Stimulated activated CD4-positive, alpha-beta T cell treated with anti-CD3 and anti-CD28 coated beads, Interleukin-4, amount 100 ng/mL, for 1 hour (primary cell): ENCODE measurements at places on chromosomes 5 and 9.

DNA sequence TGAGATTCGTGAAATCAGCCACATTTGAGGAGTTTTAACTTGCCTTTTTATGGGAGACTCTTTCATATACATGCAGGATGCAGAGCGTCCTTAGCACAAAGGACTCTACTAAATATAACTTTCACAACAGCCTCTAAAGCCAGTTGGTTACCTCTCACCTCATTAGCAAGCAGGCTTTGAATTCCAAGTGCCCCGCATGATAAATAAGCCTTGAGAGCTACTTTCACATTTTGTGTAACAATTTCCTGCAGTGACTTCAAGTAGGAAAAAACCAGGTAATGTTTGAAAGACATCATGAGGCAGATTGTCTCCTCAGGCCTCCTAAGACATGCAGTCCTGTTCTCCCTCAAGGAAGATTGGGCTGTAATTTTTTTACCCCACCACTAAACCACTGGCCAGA, 50.5 kb downstream of the RALGPS1 start:
- no peak for DNase-seq

DNA sequence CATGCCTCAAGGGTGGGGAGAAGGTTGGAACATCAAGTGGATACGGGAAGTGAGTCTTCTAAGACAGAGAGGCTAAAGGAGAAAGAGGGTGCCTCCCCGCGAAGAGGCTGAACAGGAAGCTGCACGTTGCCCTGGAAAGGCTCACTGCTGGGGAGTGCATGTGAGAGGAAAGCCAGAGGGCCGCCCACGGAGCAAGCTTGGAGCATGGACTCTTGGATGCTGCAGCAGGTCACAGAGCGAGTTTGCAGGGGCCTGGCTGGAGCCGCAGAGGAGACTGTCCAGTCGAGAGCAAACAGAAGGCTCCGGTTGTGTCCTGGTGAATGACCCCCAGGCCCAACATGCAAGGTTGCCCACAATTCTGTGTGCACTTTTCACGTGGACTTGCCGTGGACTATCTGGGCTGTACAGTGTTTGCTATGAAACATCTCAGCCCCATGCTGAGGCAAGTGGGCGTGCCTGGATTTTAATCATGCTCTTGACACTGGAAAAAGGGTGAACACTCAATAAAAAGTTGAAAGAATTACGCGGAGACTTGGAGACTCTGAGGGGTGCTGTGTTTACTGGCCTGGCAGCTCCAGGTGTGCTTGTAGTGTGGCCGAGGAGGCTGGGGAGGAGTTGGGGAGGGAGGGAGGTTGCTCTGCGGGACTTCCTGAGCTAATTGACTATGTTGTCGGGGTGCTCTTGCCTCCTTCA, 54.5 kb upstream of the GARNL3 start:
- no peak for DNase-seq

GRCh38 chr5:137453483-137454080, 45.5 kb downstream of the SPOCK1 start:
- DNase-seq = no peak

DNA sequence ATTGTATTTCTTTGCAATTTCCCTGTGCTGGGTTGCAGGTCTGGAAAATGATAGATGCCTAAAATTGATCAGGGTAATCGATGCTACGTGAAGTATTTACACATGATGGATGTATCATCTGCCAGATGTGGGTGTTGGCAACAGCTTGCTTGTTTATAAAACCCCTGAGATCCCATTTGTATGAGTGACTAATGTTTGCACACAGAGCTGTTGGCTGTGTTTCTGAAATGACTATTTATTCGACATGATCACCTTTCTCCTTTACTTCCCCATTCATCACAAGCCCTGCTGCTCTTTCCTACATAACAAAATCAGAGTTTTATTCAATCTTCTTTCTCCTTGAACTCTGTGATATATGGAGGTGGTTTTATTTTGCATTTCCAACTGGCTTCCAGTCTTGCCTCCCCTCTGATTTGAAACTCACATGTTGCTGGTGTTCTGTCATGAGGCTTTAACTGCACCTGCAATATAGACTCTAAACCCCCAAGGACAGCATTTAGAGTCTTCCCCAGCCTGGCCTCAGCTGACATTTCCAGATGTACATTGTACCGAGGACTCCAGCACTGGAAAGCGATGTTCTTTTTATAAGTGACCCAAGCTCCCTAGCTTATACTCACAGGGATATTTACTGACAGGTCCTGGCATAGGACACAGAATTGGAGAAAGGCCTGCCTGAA, 50.7 kb upstream of the SHB start:
- DNase-seq = no peak

DNA sequence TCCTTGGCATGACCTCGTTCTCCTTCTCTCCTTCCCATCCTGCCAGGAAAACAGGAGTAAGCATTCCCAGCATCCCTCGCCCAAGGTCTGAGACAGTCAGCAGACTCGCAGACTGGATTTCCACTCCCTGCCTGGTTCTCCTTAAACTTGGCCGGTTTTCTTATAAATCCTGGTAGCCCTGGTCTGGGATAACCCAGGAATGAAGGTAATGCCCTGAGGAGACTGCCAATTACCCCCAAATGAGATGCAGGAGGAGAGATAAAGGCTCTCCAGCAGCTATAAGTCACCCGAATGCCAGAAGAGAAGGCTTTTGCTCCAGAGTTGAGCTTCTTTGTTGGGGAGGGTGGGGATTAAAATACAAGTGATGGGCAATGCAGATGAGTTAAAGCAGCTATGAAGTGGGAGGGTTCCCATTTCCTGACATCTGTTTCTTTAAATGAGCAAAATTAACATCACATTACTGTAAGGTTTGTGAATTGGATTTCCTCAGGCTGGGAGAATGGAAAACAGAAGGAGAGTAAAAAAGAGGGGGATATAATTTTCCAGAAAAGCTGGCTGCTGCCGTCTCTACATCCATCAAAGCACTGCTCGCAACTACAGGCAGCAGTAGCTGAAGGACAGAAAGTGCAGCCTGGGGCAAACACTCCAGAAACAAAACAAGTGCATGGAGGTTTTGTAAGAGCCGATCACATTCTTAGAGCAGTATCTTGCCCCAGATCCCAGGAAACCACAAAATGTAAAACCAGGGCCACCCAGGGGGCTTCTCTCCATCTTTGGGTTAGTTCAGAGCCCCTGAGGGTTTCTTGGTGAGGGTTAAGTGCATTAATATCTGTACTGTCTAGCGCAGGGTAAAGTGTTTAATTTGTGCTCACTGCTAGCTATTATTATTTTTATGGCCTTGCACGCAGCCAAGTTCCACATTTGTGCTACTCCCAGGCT, 177.6 kb upstream of the PANK3 start:
- no peak for DNase-seq

- DNase-seq = no peak
Observed at GRCh38 chr9:72661401-72662135, 140.2 kb downstream of the TMC1 start.

DNA sequence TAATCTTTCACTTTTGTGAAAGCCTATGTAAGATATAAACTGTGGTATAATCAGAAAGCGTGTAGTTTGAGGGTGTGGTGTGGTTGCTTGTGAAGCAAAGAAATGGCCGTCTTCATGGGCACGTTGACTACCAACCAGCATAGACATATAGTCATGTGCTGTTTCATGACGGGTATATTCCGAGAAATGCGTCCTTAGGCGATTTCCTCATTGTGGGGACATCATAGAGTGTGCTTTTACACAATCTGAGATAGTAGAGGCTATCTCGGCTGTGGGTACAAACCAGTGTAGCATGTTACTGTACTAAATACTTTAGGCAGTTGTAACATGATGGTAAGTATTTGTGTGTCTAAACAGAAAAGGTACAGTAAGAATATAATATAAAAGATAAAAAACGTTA, 79.7 kb upstream of the LRRC70 start:
- DNase-seq = no peak

DNA sequence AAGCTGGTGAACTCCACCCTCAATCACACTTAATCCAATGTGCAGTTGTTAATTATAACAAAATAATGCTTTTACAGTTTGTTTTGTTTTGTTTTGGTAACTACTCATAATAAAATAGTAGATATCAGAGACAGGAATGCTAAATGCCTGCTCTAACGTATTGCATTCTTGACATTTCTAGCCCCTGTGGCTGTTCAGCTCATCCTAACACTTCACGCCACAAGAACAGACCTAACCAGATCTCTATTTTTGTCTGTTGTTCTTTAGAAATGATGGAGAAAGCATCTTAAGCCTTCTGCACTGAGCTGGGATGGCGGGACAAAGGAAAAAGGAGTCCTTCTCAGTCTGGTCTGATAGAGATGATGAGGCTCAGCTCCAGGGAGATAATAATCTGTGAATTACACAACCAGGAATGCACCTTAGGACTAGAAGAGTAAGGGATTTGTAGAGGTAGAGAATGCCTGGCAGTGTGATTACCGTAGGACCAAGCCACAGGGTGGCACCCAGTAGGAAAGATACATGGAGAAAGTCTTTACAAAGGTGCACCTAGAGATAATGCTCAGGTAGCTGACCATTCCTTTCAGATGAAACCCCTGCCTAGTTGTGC, 628.8 kb downstream of the PDE4D start:
- DNase-seq = no peak

DNA sequence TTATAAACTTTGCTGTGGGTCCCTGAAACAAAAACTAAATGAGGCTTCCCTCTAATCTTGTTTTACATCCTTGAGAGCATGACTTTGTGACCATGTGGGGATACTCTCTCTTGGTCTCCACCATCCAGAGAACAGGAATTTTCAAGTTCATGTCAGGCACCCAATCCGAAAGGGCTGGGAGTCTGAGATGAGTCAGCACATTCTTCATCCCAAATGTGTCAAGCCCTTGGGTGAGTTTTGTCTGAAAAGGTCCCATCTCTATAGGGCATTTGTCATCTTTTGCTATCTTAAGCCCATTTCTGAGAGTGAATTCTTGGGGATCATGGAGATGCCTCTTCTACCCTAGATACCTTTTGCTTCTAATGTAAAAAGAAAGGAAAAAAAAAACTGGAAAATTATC, 26.9 kb upstream of the RAPGEF6 start:
- no peak for DNase-seq

- no peak for DNase-seq
Observed at GRCh38 chr9:75002422-75003023, 25.6 kb downstream of the CARNMT1 start.

GRCh38 chr9:111966861-111967291, 70.3 kb downstream of the UGCG start:
- no peak for DNase-seq

GRCh38 chr5:57028161-57028560, 76.2 kb upstream of the MIER3 start:
- no peak for DNase-seq

DNA sequence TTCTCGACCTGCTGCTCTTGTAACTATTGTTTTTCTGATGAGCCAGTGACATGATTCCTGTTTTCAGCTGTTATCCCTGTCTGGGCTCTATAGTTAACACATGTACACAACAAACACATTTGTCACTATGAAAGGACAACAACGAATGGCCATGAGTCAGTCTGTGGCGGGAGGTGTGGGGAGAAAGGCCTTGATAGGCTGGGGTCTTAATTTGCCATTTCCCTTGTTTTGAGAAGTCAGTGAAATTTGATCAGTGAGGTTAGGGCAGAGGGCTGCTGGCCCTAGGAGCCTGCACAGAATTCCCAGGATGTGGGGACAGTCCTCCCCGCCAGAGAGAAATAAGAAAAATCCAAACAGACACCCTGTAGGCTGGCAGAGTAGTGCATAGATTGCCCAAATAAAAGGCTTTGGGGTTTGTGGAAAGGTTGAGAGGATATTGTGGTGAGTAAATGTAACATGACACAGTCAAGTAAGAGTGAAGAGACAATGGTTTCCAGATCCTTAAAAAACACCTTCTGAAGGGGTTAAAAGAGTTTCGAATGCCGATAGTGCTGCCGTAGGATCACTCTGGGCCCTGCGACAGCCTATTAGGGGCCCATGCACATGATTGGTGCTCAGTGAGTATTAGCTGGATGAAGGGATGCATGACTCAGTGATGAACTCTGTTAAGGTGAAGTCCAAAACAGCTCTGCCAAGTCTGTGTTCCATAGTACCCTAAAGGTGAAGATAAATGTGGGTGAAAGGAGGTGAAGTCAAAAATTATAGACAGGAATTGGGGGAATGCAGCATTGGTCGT, 110.9 kb upstream of the PRRC1 start:
- no peak for DNase-seq

DNA sequence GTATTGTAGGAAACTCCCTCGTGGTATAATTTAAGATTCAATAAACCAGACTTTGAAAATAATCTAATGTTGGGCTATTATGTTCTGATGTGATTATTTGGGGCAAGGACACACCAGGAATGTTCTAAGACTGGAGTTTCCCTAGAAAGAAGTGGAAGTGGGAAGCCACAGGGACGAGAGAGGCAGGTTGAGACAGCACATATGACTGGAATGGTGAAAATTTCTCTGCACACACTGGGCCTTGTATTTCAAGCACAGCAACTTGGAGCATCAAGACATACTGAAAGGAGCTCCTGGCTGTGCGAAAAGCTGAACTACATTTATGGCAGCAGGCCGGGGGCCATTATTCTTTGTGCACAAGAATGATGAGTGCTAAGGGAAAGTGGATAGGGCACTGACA, 98.2 kb downstream of the CETN3 start:
- DNase-seq = no peak

DNA sequence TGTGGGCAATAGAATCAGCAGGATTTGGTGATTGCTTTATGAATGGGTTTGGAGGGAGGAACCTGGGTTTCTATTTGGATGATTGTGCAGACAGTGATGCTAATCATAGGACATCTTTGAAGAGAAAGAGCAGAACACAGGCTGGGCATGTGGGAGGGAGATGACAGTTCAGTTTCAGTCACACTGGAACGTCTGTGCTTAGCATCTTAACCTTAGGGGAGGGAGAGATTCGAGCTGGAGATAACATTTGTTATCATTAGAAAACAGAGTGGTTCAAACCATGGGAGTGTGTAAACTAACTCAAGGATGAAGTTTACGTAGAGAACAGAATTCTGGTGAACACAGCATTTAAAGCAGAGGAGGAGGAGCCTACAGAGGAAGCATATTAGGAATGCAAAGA, 138.6 kb upstream of the PPP2R2B start:
- no peak for DNase-seq

DNA sequence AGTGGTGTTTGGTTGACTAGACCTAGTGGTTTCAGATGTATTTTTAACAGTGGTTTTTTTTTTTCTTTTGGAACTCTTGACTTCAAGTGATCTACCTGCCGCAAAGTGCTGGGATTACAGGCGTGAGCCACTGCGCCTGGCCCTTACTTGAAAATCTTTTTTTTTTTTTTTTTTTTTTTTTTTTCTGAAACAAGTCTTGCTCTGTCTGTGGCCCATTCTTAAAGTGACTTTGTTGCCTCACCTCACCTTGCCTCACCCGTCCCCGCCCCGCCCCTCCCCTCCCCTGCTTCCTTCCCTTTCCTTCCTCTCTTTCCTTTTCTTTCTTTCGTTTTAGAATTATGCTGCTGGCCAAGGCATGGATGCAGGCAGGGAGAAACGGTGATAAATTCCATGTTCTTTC, 26.0 kb downstream of the GPBP1 start:
- DNase-seq = no peak
